ENCODE measurements at places on chromosomes 2 and 18.
A peak's percentile ranks its signal among the peaks of the same experiment; 100 is the strongest.

GRCh38 chr2:63765117-63765516 lies 76.6 kb upstream of the UGP2 start:
- DNase-seq = no peak

DNA sequence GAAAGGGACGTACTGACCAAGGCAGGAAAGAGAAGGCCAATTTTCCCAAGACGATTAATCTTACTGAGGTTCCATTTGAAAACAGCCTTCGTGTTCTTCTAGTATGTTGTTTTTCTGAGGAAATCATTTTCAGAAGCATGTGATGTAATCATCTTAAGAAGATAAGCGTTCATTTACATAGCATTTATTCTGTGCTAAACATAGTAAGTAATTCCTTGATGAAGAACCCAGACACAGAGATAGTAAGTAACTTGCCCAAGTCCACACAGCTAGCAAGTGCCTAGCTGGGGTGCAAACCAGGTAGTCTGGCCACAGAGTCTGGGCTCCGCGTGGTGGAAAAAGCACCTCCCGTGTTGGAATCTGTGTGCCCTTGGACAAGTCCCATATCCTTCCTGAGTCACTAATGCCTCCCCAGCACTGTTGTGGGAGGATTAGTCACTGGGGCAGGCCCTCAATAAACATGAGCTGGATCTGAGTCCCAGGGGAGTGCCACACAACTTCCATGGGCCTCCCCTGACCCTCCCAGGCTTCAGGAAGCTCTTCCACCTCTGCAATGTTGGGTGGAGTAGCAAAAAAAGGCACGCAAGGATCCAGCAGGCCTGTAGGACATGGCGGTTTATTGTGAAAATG lies 26.9 kb upstream of the ASAP2 start:
- DNase-seq = no peak

GRCh38 chr2:26811261-26811660 lies 25.4 kb downstream of the CENPA start:
- DNase-seq = no peak

GRCh38 chr2:28390241-28390745 lies 2.4 kb upstream of the FOSL2 start:
- DNase-seq = peak; percentile 82

DNA sequence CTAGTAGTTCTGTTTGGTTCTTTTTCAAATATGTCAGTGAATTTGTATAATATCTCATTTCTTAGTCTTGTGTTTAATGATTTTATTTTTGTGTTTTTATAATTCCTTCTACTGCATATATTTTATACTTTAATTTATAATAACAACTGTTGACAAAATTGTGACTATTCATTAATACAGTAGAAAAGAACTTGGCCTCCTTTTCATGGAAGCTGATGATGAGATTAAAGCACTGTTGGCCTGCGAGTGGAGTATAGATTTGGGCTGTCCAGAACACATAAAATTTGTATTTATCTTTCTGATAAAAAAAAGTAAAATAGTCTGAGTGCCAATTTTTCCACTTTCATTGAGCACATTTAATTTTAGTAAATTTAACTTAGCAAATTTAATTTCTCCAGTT lies 12.1 kb downstream of the CFLAR start:
- DNase-seq = no peak

DNA sequence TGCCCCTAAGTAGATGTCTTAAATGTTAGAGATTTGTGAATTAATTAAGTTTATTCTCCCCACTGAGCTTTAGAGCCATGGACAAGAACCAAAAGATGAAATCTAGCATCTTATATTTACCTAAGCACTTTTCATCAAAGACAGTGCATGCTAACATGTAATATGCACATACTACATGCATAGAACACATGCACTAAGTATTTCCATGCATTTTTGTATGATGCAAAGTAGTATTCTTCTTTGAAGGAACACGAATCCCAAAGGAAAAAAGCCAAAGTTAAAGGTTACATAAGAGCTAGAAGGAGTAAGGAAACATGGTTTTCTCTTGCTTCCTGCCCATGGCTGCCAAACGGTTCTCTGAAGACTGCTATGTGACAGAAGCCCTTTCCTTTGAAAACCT lies 15.3 kb downstream of the STAMBP start:
- no peak for DNase-seq

DNA sequence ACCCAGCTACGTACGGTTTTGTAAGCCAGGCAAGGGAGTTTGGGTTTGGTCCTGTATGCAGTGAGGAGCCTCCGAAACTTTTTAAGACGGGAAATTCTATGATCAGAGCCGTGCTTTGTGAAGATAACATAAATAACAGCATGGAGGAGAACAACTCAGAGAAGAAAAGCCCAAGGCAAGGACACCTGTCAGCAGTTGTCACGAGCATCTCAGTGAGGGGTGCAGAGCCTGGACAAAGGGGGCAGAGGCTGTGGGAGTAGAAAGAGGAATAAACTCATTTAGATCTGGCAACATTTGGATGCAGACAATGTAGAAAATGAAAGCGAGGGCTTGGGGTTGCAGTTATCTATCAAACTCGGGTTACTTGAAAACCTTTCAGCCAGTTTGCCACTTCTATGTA lies 64.5 kb downstream of the CAVIN2 start:
- no peak for DNase-seq

GRCh38 chr2:37684809-37685208 lies 13.4 kb upstream of the CDC42EP3 start:
- DNase-seq = no peak

DNA sequence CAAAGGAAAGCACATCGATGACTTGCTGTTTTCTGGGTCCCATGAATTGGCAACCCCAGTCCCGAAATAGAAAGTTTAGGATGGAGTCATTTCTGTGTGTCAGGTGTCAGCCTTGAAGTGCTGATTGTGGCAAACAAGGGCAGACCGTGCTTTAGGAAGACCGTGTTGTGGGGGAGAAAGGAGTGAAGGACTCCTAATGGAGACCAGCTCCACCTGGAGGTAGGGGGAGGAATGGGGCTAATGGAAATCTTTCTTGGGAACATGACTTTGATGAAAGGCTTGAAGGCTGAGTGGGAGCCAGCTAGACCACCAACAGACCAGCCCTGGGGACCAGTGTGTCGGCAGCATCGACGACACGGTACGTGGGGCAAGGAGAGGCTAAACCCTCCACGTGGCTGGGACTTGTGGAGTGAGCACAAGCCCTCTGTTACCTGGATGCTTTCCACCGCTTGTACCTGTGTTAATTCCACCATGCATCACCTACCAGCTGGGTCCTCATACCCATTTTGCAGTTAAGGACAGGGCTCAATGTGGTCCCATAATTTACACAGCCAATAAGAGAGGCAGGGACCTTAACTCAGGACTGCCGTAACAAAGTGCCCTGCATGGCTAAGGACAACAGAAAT lies 104.2 kb downstream of the SH3BP4 start:
- DNase-seq = no peak

DNA sequence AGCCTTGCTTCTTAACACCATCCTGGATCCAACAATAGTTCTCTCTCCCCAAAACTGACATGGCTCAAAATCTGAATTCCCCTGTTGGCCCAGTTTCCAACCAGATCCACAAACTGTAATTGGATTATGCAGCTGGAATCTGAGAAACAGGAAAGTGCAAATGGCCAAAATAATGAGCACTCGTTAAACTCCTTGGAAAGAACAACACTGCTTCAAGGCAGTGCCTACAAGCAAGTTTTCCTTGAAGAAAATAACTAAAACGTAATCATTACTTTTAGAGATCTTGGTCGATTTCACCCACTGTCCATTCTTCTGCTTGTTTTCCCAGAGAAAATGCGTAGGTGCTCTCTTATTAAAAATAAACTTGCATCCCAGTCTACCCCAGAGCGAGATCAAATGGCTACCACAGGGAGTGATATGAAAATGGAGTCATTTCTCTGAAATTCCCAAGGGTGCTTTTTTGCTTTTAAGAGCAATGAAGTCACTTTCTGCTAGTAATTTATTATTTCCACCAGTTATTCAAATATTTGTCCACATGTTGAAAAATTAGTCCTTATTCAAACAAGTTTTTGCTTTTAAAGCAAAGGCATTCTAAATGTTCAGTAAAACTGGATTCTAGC lies 264.2 kb downstream of the C1D start:
- no peak for DNase-seq

DNA sequence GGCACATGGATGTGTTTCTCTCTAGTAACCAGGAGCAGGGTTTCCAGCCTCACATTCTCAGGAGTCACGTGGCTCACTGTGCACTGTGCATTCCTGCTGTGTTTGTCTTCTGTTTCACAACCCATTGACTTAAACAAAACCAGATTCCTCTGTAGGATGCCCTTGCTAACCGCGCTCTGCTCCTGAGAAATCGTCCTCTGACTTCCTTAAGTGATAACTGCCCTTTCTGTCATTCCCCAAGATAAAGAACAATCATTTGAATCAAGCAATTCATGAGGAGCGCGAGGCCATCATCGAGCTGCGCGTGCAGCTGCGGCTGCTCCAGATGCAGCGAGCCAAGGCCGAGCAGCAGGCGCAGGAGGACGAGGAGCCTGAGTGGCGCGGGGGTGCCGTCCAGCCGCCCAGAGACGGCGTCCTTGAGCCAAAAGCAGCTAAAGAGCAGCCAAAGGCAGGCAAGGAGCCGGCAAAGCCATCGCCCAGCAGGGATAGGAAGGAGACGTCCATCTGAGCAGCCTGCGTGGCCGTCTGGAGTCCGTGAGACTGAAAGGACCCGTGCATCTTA lies 60.2 kb downstream of the RALBP1 start:
- DNase-seq = peak; percentile 8

DNA sequence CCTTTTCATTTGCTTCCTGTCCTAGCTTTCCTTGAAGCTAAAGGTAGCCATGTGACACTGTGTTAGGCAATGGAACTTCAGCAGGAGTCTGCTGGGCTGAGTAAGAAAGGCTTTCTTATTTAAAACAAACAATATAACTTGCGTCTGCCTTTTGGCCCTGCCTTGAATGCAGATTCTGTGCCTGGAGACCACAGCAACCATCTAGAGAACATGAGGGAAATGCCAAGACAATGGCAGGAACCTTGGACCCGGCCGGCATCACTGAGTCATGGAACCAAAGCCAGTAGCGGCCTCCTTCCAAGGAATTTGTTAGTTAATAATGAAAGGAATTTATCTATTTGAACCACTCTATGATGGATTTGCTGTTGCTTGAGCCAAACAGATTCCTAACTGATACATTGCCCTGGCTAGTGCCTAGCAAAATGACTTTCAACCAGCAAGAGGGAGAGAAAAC lies 207.5 kb upstream of the EPHA4 start:
- no peak for DNase-seq

DNA sequence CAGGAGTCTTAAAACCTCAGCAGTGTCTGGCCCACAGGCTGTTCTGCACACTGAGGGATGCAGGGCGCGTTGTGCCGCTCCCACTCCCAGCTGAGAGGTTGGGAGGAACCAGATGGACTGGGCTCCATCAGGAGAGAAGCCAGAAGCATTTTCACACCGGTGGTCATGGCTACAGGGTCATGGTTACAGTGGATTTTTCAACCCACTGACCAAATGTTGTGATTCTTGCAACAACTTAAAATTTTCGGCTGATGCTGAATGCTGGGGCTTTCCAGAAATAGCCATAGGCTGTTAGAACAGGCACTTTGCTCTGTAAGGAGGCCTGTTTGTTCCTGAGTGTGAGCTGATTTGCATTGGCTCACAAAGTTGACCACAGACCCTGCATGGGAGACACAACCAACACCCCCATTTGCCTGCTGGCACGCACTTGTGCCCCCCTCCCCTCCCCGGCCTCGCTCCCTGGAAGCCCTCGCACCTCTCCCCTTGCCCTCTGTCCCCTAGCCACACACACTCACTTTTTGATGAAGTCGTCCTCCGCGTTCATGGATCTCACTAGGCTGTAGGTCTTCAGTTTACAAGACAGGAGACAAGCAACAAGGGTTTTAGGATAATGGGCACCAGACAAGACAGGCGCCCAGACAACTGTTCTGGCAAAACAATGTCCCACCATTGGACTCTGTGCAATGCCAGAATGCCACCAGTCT lies 3.4 kb downstream of the LPIN1 start:
- no peak for DNase-seq

DNA sequence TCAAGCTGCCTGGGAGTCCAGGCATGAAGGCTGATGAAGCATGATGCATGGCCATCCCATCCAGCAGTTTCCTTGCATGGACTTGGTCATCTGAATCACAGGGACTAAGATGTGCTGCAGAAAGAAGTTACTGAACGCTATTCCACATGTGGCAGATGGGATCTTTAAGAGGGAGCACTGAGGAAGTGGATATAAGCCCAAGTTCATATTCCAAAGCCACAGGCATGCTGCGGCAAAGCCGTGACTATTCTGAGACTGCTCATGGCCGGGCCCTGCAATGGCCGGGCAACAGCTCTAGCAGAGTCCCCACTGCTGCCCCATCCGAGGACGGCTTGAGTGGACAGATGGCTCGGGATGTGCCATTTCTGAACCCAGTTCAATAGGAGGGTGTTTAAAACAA lies 61.5 kb downstream of the STPG4 start:
- DNase-seq = no peak

- DNase-seq = no peak
Measured at GRCh38 chr2:33059471-33060156, 112.9 kb downstream of the LTBP1 start.

DNA sequence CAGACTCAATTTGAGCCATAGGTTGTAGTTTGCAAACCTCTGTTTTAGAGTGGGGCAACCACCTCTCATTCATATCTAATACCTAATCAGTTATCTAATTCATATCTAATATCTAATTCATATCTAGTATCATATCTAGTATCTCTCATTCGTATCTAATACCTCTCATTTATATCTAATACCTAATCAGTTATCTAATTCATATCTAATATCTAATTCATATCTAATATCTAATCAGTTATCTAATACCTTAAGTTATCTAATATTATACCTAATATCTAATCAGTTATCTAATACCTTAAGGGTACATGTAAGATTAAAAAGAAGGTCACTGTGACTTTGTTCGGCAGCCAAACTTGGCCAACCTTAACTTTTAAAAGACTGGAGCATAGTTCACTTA lies 403.4 kb upstream of the MMADHC start:
- DNase-seq = no peak

DNA sequence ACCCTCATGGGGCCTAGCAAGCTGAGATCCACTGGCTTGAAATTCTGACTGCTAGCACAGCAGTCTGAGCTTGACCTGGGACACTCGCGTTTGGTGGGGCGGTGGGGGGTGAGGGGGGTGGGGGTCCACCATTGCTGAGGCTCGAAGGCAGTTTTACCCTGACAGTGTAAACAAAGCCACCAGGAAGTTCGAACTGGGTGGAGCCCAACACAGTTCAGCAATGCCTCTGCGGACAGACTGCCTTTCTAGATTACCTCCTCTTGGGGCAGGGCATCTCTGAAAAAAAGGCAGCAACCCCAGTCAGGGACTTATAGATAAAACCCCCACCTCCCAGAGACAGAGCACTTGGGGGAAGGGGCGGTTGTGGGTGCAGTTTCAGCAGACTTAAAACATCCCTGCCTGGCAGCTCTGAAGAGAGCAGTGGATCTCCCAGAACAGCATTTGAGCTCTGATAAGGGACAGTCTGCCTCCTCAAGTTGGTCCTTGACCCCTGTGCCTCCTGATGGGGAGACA lies 149.7 kb upstream of the TANK start:
- DNase-seq = no peak

- DNase-seq = no peak
Measured at GRCh38 chr2:12930391-12930790, 213.7 kb downstream of the TRIB2 start.

Measured in retinal pigment epithelial cell (primary cell).